ENCODE measurements at places on chromosomes 12 and 14.

DNA sequence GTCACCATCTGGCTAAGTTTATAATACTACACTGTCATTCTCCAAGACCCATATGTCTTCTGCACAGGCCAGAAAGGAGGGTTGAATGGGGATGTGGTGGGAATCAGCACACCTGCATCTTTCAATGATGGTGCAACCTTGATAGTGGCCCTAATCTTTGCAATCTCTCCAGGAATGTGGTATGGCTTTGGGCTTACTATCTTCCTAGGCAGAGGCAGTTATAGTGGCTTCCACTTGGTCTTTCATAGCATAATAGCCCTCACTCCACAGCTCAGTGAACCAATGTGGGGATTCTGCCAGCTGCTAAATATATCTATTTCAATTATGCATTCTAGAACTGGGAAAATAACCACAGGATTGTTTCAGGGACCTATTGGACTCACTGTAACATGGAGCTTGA lies 61.8 kb upstream of the ATP2B1 start:
- no peak for DNase-seq

- no peak for DNase-seq
Observed at GRCh38 chr12:130646716-130647370, 69.3 kb downstream of the RIMBP2 start.

DNA sequence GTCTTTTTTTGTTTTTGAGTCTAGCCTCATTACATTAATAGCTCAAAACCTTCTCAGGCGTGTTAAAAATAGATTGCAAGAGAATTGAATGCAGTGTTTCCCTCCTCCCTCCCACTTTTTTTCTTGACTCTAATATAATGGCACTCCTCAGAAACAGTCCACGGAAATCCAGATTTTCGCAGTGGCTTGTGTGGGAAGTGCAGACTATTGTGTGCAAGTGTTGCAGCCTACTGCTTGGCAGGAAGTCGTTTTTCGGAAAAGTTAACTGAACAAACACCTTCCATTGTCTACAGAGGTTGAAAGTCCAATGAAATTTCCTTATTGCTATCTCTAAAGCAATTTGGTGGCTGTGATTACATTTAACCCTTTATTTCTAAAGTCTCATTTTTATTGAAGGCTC lies 147.9 kb upstream of the E2F7 start:
- no peak for DNase-seq

DNA sequence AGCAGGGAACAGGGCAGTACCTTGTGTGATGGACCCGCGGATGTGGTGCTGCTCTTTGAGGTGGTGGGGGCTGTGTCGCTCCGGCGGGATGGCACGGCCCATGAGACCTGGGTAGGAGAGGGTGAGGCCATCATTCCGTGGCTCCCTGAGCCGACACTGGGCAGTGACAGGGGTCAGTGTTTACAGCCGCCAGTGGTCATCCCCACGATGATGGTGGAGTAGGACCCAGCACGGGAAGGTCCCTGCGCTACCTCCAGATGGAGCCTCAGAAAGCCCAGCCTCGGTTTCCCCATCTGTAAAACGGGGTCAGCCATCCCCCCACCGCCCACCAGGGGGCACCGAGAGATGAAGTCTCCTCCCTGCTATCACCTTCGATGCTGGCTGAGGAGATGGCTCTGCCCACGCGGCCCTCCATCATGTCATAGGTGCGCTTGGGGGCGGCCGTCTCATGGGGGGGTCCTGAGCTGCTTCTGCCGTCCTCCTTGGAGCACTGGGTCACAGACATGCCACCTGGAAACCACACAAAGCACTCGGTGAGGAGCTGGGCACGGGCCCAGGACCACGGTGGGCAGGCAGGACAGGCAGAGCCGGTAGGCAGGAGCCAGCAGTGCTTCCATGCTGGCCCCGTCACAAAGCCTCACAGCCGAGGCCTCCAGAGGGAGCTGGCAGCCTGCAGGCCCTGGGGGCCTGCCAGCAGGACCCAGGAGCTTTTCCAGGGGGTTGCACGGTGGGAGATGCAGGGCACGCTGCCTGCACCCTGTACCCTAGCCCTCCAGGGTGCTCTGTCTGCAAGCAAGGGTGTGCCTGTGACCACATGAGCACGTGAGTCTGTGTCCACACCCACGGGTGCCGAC lies 53.1 kb downstream of the RFLNA start:
- no peak for DNase-seq

DNA sequence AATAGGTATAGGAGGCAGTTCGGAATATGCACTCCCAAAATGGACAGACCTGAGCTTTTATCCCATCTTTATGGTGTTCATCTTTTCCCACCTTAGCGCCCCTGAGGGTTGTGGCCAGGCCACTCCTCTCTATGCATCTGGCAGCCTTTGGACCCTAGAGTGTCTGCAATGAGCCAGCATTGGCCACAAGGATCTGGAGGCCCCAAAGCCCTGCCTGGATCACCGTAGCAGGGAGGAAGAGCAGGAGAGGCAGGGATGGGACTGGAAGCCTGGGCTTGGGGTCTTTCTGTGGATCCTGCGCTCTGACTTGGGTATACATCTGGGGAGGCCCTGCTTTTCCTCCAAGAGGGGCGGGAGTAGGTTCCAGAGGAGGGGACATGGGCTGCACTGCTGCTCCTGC lies 52.5 kb downstream of the PLEKHG3 start:
- DNase-seq: no peak

DNA sequence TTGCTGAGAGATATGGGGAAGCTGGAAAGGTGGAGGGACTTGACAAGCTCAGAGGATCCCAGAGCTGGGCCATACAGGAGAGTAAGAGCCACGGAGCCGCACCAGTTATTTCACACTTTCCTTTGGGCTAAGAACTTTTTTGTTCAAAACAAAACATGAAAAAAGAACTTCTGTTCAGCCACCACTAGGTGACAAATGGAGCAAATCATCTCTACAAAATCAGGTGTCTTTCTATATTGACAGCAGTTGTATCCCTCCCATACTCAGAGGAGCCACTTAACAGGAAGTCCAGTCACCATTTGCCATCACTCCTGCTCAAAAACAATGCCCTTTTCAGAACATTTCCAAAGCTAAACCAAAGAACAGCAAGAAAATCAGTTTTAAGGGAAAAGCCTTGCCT lies 70.3 kb upstream of the DBX2 start:
- no peak for DNase-seq
